ENCODE measurements at places on chromosomes 2 and 18.
A peak's percentile ranks its signal among the peaks of the same experiment; 100 is the strongest.

DNA sequence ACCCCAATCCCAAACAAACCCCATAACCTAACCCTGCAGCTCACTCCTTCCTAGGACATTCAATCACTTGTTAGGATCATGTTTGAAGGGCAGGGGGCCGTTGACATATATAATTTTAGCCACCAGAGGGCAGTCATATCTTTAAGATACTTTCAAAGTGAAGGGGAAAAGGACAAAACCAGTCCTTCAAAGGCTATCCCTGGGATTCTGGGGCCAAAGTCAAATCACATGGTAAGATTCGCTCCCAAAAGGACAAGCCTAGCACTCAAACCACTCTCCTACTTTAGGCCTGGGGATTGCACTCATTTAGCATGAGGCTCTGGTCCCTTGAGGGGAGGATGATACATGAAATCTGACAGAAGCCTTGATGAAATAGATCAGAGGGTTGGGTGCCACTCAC is 44.6 kb downstream of the HAUS1 start:
- DNase-seq, result peak; percentile 31

GRCh38 chr2:164164602-164165001 is 428.8 kb upstream of the FIGN start:
- DNase-seq, result no peak

DNA sequence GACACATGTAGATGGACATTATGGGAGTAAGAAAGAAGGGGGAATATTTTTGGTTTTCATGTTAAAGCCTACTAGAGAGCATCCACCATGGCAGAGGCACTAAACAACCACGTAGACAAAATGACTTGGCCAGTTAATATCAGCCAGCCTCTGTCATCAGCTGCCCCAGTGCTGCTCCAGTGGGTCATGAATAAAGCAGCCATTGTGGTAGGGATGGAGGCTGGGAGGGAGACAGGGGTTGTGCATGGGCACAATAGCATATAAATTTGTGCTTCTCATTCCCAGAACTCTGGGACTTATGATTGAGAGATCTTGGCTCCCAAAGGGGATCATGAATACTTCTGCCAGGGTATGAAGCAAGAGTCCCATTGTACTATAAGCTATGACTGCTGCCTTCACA is 31.1 kb upstream of the CXCR4 start:
- no peak for DNase-seq

GRCh38 chr2:184875911-184876310 is 277.6 kb downstream of the ZNF804A start:
- no peak for DNase-seq

DNA sequence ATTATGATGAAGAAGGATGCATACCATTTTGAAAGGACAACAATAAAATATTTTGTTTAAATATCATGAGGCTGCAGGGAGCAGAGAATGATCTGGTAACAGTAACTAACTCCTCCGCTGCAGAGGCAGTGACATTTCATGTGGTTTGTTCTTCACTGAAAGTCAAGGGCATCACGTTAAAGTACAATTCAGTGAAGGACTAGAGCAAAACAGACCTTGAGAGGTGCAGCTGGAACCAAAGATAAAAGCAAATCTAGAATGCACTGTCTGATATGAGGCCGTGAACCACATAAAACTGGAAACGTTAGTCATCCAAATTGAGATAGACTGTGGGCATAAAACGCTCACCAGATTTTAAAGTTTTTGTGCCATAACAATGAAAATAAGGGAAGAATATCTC is 522.9 kb upstream of the TNP1 start:
- no peak for DNase-seq

GRCh38 chr2:32641180-32641579 is 13.3 kb downstream of the TTC27 start:
- no peak for DNase-seq

DNA sequence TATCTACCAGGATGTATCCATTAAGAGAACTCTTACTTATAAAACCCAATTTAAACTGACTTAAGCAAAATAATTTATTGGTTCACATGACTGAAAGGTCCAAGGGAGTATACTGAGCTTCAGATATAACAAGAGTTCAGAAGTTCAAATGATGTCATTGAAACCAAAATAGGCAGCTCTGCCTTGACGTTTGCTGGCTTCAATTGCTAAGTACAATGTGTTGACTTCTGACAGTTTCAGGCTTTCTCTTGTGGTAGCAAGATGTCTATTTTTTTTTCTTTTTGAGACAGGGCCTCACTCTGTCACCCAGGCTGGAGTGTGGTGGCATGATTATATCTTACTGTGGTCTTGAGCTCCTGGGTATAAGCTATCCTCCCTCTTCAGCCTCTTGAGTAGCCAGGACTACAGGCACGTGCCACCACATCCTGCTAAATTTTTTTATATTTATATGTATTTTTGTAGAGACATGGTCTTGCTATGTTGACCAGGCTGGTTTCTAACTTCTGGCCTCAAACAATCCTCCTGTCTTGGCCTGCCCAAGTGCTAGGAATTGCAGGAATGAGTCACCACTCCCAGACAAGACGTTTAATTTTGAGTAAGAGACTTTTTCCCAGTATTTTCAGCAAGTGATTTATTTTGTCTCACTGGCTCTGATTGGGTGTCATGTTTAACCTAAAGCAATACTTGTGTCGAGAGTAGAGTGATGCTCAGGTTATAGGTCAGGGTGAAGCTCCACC is 184.8 kb downstream of the NR4A2 start:
- DNase-seq, result no peak

DNA sequence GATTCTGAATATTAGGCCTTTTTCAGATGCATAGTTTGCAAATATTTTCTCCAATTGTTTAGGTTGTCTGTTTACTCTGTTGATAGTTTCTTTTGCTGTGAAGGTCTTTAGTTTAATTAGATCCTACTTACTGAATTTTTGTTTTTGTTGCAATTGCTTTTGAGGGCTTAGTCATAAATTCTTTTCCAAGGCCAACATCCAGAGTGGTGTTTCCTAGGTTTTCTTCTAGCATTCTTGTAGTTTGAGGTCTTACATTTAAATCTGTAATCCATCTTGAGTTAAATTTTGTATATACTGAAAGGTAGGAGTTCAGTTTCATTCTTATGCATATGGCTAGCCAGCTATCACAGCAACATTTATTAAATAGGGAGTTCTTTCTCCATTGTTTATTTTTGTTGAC is 404.8 kb downstream of the LNPK start:
- DNase-seq, result no peak

DNA sequence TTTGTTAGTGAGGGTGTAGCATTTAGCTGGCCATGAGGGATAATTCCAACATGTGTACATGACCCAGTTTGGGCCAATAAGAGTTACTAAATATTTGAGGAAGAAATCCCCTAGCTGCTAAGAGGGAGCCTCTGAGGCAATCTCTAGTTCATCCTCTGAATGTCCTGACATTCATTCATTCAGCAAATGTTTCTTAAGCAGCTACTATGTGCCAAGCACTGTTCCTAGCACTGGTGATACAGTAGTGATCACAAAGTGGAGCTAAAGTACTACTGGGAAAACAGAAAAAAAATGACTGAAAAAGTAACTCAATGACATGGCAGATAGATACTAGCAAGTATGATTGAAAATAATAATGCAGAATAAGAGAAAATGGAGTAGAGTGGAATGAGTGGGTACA is 79.8 kb upstream of the PID1 start:
- DNase-seq, result no peak

DNA sequence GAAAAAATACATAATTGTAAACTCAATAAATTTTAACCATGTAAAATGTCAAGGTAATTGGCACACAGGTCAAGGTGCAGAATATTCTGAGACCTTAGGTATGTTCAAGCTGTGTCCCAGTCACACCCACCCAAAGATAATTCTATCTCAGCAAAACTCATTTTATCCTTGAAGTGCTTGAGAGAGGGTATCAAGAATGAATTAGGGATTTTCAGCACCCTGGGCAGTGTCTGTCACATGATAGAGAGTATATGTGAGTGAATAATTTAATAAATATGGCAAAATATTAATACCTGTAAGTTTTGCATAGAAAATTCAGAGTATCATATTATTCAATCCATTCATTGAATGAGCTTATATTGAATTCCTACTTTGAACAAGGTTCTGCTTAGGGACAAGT is 567.9 kb downstream of the FBXO15 start:
- no peak for DNase-seq

DNA sequence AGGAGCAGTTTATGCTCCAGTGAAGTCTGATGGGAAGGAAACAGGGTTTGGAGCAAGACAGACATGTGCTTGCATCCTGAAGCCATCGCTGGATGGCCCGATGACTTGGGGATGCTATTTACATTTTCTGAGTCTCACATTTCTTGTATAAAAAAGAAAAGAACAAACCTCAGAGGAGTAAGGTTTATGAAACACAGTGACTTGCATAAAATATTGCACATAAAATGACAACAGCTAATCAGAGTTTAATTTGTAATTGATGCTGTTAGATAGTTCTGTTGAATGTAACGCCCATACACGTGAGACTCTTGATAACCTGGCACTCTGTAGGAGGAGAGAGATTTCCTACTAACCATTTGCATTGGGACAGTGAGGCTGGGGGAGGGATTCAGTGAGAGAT is 16.5 kb downstream of the PRELID3A start:
- DNase-seq, result no peak

DNA sequence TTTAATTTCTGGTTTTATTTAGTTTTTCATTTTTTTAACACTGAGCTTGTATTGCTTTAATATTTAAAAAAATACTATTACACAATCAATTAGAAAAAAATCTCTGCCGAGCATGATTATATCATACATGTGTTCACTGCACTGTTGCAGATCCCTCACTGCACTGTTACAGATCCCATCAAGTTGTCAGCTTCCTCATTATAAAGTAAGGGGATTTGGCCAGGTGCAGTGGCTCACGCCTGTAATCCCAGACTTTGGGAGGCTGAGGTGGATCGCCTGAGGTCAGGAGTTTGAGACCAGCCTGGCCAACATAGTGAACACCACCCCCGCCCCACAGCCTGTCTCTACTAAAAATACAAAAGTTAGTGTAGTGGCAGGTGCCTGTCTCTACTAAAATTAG is 33.0 kb upstream of the METTL21A start:
- DNase-seq, result no peak

GRCh38 chr2:27118525-27119329 is at the start of gene CGREF1:
CGREF1 (minus strand) TSS chr2:27119128; CDS start chr2:27104366, 14,762 bp downstream.
- DNase-seq, result no peak

All from stimulated activated naive CD8-positive, alpha-beta T cell treated with anti-CD3 and anti-CD28 coated beads, Interleukin-15, amount 100 ng/mL, for 72 hours (primary cell).